Stimulated activated CD8-positive, alpha-beta memory T cell treated with anti-CD3 and anti-CD28 coated beads, Interleukin-7, amount 100 ng/mL, for 24 hours (primary cell): ENCODE measurements at places on chromosomes 13 and 19.
A peak's percentile ranks its signal among the peaks of the same experiment; 100 is the strongest.

DNA sequence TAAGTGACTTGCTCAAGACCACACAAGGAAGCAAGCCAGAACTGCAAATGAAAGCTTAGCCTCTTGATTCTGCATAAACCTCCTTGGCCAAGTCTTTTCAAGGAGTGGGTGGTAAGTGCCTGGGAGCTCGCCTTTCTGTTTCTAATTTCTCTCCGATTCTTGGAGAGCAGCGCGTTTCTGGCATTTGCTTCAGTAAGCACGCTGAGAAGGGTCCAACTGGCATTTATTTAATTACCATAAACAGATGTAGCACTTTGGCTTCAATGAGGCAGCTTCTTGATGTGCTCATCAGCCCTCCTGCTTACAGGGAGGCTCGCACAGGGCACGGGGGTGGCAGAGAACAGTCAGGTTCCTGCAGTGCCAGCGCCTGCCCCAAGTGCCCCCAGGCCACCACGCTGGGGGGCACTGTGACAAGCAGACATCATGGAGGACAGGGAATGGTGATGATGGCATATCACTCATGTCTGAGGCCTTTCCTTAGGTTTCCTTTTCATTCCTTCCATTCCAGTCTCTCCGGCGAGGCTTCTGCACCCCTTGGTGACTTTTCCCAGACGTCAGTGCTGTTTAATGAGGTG, 13.3 kb downstream of the SIAH3 start:
- DNase-seq: no peak

DNA sequence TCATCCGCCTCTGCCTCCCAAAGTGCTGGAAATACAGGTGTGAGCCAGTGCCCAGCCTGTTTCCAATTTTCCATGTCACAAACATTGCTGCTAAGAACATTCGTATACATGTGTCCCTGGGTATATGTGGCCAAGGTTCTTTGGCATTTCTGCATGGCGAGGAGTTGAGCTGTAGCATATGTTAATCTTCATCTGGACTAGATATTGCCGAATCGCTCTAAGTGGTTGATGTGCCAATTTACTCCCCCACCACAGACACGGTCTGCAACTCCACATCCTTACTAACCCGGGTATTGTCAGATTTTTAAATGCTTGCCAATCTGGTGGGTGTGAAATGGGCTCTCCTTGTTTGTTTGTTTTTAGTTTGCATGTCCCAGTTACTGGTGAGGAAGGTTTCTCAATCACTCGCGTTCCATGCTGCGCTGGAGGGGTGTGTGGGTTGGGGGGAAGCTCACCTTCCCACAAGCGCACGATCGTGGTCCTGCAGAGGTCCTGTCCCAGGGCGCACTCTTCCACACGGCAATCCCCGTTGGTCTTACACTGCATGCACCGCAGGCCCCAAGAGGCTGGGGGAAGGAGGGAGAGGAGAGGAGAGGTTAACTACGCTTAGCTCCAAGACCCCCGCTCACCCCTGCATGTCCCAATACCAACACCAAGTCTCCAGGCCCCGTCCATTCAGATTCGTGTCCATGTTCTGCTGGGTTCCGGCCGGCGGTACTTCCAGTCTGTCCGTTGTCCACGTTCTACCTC, 2.7 kb downstream of the PLAUR start:
- DNase-seq: no peak

GRCh38 chr19:37413313-37414084, 42.6 kb downstream of the ZNF527 start:
- DNase-seq: no peak

DNA sequence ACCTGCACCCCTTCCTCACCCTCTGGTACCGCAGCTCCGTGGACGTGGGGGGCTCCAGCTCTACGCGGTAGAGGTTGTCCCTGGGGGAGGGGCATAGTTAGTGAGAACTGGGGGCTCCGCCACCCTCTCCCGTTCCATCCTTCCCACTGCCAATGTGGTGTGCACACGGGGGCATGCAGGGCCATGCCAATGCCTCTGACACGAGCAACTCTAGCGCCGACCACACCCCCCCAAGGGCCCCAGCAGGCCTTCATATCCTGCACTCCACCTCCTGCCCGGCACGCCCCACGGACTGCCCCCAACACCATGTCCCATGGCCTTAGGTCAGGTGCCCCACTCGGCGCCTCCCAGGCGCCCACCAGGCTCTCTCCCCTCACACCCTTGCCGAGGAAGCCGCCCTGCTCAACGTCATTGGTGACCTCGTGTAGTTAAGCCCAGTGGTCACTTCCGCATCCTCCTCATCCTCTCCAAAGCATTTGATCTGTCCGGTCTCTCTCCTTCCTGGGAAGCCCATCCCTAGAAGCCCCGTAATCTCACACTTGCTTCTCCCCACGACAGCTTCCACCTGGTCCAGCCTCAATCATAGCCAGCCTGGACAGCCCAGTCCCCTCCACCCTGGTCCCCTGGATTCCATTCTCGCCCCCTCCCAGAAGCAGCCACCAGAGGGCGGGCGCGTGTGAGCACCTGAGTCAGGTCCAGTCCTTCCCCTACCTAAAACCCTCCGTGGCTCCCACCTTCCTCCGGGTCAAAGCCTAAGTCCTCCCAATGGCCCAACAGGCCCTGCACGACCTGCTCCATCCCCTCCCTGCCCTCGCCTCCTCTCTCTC, 2.1 kb downstream of the SEMA6B start:
- no peak for DNase-seq

DNA sequence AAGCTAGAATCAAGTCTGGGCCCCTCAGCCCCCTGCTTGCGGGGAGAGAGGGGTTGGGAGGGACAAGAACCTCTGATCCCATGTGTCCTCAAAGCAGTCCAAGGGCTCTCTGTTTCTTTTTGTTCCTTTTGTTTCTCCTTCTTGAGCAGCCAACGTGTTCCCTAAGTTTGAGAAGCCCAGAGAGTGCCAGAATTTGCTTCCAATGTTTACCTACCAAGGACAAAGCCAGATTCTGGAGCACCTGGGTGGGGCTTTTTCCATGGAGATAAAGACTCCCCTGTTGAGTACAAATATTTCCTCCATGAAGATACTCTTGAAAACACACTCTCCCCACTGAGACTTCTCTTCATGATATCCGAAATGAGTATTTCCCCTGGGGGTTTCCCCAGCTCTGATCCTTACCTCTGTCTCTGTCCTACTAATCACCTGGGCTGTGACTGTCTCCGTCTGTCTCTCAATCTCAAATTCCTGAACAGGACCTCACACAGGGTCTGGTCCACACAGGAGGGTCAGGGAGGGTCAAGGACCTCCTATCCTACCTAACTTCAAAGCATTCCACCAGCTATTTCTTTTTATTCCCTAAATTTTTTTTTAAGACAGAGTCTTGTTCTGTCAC, 27.4 kb downstream of the CD177 start:
- no peak for DNase-seq

GRCh38 chr13:112510002-112510780, 77.8 kb downstream of the TUBGCP3 start:
- no peak for DNase-seq

GRCh38 chr19:39655613-39656012, at the start of gene LGALS16:
TSS of gene LGALS16 (plus strand) at chr19:39655913. CDS start at chr19:39655962, 49 bp downstream.
- DNase-seq: no peak

DNA sequence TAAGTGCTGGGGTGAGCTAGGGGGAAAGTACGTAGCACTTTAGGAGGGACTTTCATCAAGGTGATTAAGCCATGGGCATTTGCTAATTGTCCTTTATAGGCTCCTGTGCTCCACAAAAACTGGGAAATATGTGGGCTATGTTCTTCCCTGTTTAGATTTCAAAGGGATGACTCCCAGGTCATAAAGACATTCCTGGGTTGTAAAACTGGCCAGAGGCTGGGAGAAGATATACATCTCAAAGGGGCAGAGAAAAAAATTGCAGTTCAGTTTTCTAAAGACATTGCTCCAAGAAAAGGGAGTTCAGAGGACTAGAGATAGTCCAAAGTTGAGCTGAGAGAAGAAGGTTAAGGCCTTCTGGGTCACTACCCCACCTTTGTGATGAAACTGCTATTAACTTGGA, 204.8 kb downstream of the MYO16 start:
- DNase-seq: no peak

GRCh38 chr13:98974053-98974452, 3.8 kb downstream of the DOCK9 start:
- DNase-seq: no peak

DNA sequence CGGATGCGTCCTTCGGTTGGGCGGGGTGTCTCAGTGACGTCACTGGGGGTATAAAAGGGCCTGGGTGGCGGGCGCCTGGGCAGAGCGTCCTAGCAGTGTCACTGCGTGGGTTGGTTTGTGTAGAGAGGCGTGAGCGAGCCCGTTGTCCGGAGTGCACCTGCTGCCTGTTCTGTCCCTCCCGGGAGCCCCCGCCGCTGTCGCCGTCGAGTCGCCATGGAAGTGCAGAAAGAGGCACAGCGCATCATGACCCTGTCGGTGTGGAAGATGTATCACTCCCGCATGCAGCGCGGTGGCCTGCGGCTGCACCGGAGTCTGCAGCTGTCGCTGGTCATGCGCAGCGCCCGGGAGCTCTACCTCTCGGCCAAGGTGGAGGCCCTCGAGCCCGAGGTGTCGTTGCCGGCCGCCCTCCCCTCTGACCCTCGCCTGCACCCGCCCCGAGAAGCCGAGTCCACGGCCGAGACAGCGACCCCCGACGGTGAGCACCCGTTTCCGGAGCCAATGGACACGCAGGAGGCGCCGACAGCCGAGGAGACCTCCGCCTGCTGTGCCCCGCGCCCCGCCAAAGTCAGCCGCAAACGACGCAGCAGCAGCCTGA, 2.9 kb downstream of the IER2 start:
- peak; percentile 95 for DNase-seq

DNA sequence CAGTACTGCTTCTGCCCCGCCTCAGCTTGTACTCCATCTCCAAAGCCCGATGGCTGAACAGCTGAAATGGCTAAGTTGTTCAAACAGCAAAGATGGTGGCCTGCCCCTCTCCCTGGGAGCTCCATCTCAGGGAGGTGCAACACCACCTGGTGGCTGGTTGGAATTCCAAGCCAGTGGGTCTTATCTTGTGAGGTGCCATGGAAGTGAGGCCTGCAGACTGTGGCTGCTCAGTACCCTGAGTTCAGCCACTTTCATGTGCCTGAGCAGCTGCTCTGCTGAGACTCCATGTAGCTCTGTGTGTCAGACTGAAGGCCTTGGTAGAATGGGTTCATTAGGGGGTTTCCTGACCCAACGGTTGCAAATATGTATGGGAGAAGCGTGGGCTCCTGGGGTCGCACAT, 67.3 kb upstream of the SPRY2 start:
- no peak for DNase-seq

DNA sequence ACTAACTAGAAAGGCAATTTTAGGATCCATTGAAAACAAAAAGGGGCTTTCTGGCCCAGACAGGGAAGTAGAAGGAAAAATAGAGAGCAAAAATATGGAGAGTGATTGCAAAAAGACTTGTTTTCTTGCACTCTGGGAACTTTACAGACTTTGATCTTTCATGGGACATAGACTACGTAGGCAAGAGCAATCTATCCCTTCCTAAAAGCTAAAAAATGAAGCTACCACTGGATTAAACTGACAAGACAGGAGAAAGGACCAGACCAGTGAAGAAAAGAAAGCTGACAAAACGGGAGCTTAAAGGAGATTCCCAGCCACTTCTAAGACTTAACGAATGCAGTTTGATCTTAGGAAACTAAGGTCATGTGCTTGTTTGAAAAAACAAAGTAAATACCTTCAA, 524.5 kb downstream of the KLF5 start:
- no peak for DNase-seq

DNA sequence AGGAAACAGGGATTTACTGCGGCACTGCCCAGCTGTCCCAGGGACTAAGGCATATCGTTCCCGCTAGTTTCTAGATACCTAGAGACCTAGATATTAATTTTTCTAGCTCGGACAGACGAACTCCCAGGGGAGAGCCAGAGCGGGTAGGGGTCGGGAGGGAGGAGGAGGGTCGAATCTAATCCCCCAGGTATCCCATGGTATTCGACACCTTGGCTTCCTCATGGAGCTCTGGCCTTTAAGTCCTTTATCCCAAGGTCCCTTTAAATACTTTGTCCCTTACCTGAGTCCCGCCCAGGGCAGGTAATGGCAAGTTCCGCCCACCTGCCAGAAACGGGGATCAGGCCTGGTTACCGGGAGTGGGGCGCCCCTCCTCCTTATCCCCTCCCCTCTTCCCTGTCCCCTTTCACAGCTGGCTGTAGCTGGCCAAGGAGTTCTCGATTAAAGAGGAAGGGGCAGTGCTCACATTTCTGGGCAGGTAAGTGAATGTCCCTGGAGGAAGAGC, at the start of gene PRRG2:
Gene PRRG2, plus strand, starts transcription at position 310 of the 502 bp plus-strand sequence. CDS start 1,904 bp downstream, outside the sequence.
- DNase-seq: no peak

DNA sequence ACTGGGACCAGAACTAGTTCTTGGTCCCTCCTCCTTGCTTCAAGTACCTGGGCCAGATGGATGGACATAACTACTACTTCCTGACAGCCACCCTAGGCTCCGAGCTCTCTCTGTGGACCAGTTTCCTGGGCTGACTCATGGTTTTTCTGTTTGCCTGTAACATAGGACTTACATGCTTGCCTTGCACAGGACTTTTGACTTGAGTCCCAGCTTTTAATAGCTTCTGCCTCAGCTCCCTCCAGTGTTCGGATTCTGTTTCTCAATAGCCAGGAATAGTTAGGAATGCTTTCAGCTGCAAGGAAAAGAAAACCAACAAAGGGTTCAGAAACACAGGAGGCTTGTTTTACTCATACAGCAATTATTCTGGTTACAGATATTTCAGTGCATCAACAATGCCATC, 405.9 kb downstream of the ZNF536 start:
- no peak for DNase-seq

GRCh38 chr13:29596064-29596418, 553 bp upstream of the SLC7A1 start:
- DNase-seq: no peak

- no peak for DNase-seq
Observed at GRCh38 chr19:41811981-41812380, 15.6 kb downstream of the CEACAM3 start.

DNA sequence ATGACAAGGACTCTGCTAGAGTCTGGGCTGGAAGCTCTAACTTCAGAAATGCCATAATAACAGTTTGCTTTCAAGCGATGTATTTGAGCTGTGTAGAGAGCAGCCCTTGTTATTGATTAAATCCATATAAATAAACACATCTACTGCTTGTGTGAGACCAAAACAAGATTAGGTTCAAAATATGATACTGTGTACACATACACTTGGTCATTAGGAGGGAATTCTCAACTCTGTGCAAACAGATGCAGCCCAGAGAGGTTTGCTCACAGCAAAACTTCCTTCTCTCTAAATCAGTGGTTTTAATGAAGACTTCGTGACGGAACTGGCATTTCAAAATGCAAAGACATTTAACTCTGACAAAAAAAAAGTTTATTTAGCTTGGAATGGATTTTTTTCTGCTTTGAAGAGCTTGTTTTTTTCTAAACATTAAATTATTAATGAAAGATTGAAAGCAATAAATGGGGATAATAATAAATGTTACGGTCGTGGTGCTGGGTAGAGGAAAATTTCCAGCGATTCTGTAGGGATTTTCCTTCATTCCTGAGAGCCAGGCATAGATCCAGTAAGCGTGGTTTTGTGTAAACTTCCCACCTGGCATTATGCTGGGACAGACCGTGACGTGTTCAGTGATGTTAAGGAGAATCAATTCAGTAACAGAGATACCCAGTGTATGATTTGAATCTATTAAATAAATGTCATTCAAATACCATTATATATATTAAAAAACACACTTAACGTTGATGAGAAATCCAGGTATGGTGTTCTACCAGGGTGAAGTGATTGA, 213.7 kb downstream of the TEX29 start:
- DNase-seq: no peak
